ENCODE measurements at places on chromosomes 1 and 21.

DNA sequence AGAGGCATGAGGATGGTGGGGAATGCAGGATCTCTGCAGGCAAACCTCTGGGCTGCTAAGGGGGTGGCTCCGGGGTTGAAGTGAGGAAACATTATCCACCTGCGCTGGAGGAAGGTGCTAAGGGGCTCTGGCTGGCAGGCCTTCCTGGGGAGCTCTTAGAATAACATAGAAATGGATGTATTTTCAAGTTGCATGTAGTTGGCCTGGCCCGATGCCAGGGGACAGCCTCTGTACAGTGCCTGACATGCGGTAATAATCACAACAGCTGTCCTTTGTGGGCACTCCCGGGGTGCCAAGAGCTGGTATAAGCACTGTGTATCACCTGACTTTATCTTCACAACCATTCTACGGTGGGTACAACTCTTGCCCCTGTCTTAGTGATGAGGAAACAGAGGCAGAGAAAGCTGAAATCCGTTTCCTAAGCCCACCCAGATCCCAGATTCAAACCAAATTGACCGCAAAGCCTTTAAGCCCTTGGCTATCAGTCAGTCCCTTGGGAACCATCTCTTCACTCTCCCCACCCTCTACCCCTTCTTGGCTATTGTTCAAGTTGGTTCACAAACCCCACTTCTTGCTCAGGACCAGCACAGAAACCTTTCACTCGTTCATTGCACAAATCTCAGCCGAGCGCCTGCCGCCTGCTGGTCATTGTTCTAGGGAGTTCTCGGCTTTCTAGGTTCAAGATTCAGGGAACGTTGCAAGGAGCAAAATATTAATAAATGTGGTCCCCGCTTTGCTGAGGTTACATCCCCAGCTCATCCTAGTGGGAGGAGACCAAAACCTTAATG is 30.9 kb downstream of the PADI4 start:
- DNase-seq: no peak

DNA sequence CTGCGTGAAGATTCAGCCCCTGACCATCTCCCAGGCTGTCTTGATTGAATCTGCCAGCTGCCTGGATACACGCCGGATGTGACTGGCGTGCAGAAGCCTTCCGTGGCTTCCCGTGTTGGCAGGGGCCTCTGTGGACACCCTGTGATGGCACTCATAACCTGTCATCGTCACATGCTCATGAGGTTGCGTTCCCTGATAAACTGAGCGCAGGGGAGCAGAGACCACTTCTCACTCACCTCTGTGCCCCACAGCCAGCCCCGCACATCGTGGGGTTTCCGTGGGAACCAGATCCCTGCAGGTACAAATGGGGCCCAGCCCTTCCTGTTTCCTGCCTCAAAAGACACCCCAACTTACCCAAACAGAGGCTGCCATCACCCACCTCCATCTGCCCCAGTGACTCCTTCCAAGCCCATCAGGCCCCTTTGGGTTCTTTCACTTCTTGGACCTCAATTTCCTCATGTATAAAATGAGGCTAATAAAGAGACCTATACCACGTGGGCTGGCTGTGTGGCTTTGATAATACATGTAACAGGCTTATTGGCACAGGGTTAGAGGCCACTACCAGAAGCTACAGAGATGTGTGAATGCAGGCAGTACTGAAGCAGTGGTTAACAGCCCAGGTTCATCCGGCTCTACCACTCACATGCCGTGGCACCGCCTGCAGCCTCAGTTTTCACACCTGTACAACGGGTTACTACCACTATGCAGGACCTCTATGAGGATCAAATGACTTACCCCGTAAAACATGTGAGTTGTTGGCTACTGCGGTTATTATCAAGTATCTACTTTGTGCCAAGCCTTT is 23.6 kb downstream of the HTR6 start:
- DNase-seq: no peak

DNA sequence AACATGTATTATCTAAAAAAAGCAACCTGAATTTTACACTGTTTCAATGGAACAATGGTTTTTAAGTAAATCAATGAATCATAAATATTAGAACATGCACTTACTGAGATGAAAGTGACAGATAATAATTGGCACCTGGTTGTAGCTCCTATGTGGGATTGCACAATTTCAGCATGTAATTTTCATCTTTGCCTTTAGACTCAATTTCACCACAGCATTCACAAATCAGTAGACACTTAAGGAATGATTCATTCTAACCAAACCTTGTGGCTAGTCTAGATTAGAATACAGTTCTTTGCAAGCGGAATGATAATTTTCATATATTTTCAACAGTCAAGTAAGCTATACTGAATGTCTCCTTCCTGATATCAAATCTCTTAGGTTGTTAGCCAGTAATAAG is 853.4 kb downstream of the KCNT2 start:
- DNase-seq: no peak

DNA sequence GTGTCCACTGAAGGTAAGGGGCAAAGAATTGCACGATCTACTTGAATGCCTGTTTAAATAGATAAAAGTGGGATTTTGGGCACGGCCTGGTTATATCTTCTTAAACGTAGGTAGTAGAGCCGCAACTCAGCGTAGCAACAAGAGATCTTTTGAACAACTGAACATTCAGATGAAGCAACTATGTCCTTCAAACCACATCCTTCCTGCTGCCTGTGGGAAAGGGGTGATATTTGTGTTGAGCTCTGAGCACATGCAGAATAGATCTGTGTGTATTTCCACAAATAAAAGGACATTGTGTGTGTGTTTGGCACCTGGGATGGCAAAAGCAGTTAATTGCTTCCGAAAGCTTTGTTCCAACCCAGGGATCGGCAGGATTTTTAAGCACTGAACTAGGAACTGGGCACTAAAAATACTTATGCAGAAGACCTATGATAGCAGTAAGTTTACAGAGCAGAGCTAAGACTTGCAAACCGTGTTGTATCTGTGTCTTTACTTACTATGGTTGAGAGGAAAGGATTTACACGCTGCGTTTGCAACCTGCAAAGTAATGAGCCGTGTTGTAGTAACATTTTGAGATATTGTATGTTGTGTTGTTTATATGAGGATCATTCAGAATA is 333.4 kb downstream of the CHRM3 start:
- peak; percentile 67 for DNase-seq

DNA sequence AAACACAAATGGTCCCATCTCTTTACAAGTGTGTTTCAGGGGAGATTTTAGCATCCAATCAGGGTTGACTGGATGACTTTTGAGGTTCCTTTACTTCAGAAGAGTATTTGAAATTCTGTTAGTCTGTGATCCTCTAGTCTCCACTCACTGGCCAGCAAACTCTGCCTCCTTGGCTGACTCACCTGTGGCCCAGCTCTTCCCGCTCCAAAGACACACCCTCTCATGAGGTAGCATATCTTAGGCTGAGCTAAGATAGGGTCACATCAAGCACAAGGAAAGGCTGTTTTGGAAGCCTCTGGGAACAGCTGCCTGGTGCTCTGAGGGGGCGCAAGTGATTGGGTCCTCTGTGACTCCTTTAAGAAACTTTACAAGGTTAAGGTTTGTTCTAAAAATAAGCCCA is 102.3 kb upstream of the FGGY start:
- DNase-seq: no peak

- DNase-seq: no peak
These were observed 45.9 kb upstream of the CRB1 start for GRCh38 chr1:197222025-197222685.

DNA sequence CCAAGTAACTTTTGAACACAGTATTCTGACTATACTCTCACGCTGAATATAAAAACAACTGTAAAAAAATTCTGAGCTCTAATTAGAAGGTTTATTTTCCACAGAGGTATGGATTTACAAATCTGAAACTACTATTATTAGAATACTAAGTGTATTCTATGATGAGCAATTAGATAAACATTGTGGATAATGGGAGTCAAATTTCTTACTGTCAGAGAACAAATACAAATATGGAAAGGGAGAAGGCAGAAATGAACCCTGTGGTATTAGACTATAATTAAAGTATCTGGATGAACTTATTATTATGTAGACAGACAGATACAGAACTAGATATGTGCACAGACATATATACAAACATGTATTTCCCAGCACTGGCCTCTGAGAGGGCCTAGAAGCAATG is 22.6 kb downstream of the ALDH9A1 start:
- DNase-seq: no peak

DNA sequence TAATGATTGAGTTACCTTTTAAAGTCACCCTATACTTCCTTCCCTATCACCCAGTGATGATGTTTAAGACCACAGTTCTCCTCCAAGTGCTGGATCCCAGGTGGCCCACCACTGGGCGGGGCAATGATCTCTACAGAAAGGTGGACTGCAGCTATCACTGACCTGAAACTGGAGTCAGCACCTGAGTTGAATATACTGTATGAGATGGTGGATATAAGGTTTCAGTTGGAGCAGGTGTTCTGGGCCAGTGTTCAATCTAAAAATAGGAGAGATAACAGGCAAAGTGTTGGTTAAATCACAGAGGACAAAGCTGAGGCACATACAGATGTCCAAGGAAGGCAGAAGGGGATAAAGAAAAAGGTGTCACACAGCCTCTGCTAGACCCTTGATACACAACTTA is 96.6 kb downstream of the SIPA1L2 start:
- DNase-seq: no peak

DNA sequence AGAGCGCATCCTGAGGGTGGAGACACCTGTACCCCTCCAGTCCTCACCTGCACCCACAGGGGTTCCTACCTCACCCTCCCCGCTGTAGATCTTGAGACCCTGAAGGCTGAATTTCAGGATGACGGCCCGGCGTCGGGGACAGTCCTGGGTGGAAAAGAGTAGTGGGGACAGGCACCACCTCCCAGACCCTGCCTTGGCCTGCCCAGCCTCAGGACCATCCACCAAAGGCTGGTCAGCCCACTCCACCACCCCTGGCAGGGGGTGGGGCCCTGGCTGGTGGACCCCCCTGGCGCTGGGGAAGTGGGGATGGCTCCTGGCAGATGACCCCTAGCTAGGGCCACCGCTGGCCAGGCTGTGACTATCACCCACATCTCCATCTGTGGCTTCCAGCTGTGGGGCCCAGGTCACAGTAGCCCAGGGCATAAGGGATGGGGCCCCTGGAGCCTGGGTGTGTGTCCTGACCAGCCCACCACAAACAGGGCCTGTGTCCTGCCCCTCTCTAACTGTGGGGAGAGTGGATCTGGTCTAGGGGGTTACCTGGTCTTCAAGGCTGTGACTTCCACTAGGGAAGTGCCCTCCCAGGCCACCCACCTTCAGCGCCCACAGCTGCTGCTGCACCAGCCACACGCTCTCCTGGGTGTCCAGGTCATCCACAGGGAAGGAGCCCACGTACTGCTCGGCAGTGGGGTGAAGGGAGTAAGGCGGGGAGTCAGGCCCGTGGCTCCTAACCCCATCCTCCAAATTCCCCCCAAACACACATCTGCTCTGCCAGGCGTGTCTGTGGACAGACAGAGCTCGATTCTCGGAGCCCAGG is 5.4 kb downstream of the SH2D5 start:
- DNase-seq: peak; percentile 48

DNA sequence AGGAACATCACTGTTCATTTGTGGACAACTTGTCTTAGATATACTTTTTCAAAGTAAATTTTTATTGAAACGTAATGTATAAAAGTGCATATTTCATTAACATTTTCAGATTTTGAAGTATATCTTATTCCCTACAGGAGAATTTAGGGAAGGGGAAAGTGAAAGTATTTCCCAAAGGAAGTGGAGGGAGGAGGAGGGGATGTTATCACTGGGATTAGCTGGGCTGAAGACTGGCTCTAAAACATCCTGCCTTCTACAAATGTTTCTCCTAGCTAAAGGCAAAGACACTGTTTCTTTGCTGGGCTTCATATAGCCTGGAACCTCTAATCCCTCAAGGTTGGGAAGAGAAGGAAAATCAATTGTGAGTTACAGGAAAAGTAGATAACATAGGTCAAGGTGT is 7.1 kb upstream of the ZNF697 start:
- DNase-seq: no peak

- no peak for DNase-seq
These were observed 16.7 kb downstream of the LPAR3 start for GRCh38 chr1:84876353-84876752.

GRCh38 chr1:185652348-185652747 is 81.8 kb upstream of the HMCN1 start:
- no peak for DNase-seq

DNA sequence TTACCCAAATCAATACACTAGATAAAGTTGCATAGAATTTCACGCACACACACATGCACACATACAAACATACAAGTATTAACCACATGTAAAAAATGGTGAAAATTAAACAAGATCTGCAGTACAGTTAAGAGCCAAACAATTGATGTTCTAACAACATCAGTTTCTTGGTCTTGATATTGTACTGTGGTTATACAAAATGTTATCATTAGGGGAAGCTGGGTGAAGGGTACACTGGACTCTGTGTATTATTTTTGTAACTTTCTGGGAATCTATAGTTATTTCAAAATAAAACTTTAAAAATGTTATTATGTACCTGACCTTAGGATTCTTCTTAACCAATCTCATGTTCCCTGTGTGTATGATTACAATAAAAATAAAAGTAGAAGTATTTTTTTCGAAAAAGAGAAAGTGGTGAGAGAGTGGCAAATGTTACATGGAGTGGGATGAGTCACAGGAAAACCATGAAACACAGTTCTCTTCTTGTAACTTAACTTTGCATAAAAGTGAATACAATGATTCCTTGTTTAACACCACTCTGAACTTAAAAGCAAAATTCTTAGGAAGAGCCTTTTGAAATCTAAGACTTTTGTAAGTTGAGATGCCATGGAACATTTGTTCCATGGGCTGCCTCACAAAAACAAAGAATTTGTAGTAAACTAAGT is 101.6 kb upstream of the RUNX1 start:
- DNase-seq: no peak

DNA sequence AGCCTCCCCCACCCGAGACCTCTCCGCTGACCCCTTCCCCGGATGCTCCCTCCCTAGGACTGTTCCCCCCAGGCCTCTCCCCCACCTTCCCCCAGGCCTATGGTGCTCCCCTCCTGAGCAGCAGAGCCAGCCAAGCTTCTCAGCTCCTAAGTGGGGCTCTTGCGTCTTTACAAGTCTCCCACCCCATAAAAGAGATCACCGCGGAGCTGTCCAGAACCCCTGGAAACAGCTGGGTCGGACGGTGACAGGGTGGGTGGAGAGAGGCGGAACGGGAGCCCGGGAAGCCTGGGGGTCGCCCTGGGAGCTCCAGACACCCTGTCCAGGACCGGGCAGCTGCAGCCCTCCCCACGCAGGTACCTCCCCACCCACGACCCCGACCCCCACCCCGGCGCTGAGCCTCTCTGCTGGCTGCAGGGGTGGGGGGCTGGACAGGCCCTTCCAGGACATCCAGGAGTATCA is 61.2 kb downstream of the WNT9A start:
- DNase-seq: no peak

DNA sequence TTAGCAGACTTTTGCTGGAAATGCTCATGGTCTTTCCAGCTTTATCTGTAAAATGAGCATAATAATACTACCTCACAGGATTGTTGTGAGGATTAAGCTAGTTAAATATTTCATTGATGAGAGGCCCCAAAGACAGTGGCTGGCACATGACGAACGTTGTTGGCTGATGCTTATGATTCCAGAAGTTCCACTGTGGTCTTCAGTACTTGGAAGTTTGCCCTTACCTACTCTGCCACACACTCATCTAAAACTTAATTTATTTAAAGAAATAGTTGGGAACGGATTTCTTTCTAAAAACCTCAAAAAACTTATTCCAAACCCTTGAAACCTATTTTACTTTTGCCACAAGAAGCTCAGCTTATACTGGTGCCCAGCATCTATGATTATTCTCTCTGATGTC is 170.7 kb downstream of the DHRS3 start:
- DNase-seq: no peak

GRCh38 chr1:160647329-160647720 is 481 bp upstream of the SLAMF1 start:
- no peak for DNase-seq

GRCh38 chr1:104745875-104746274 is 996.2 kb downstream of the AMY1C start:
- no peak for DNase-seq
